ENCODE measurements at places on chromosomes 13 and 19. TPM values are rescaled to one million over a fixed set of nuclear protein-coding genes. Genes with fewer than 3 reads are reported as not detected.

Gene DPP9
- 46.8 TPM for total RNA-seq

Gene KL
- total RNA-seq = 0.12 TPM

Gene ZNF229
- 6.7 TPM for total RNA-seq

Gene KIR2DL4
- total RNA-seq = not detected

Gene ZNF8
- 20.0 TPM for total RNA-seq

Gene CYP2A6
- not detected for total RNA-seq

Gene MRI1
- 24.0 TPM for total RNA-seq

Gene NKG7
- not detected for total RNA-seq

Gene GIPC3
- 0.19 TPM for total RNA-seq

Gene VSTM1
- not detected for total RNA-seq

Gene ZNF837
- total RNA-seq = 5.0 TPM

Gene PRRG2
- total RNA-seq = 1.0 TPM

Gene KLF5
- total RNA-seq = 0.68 TPM

Gene PRTN3
- total RNA-seq = not detected

Gene C19orf38
- total RNA-seq = not detected

Gene FRY
- 4.7 TPM for total RNA-seq

Gene MTUS2
- 0.91 TPM for total RNA-seq

Gene RFPL4AL1
- total RNA-seq = not detected

Gene ZNF587
- total RNA-seq = 46.1 TPM

Gene KPTN
- 30.2 TPM for total RNA-seq

Gene PSG7
- not detected for total RNA-seq

Gene MAU2
- total RNA-seq = 68.8 TPM

Gene ALOX5AP
- total RNA-seq = not detected

Gene IER2
- 80.3 TPM for total RNA-seq

Gene TMEM238
- 0.71 TPM for total RNA-seq

Gene ZNF823
- total RNA-seq = 8.7 TPM

Gene CYP2F1
- total RNA-seq = not detected

Gene LRP3
- 85.6 TPM for total RNA-seq

Gene WDR62
- total RNA-seq = 34.2 TPM

Gene PRMT1
- total RNA-seq = 454 TPM

Gene ZNF723
- total RNA-seq = not detected

Gene GPR12
- 0.14 TPM for total RNA-seq
